CD4-positive, alpha-beta memory T cell (primary cell): ENCODE measurements at places on chromosomes 7 and 10. TPM values are rescaled to one million over a fixed set of nuclear protein-coding genes. Genes with fewer than 3 reads are reported as not detected.

- H3K27ac ChIP-seq: no peak overlapping the region
- H3K27me3 ChIP-seq: no peaks in the 10 kb centered on the region
- no peak for DNase-seq
- no peaks in the 10 kb centered on the region for H3K36me3 ChIP-seq
- H3K4me3 ChIP-seq: no peak overlapping the region
- no peaks in the 10 kb centered on the region for H3K4me1 ChIP-seq
These were observed 221.8 kb upstream of the KLF6 start for GRCh38 chr10:4006858-4007257.

- H3K27ac ChIP-seq: no peak overlapping the region
- no peak overlapping the region for H3K4me3 ChIP-seq
- no peaks in the 10 kb centered on the region for H3K36me3 ChIP-seq
- no peaks in the 10 kb centered on the region for H3K27me3 ChIP-seq
- no peak for DNase-seq
- no peaks in the 10 kb centered on the region for H3K4me1 ChIP-seq
These were observed 42.6 kb downstream of the FAM20C start for GRCh38 chr7:234708-235553.

DNA sequence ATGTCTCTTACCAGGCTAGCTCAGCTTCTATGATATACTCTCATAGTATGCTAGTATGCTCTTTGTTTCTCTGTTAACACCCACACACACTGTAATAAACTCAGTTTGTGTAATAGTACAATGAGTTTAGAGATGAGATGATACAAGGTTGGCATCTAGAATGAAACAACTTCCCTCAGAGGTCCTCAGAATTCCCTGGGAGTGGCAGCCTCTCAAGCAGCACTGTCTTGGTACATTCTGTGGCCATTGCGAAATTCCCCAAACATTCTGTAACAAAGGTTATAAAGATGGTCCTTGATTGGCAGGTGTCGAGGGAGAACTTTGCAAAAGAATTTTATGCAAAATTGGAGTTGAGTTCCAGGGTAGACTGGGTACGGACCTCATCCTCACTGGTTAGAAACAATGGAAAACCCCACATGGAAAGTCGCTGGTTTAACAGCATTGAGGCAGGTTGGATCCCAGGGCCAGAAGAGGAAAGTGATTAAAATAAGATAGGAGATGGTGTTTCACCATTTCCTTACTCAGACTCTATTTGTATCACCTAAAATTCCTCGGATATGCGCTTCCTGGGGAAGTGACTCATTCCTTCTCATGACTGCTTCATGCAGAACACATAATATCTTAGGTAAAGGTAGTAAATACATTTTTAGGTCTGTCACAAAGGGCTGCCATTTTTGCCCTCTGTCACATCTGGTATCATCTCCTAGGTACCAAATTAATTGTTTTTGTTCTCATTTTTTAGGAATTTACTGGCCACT lies 657.8 kb downstream of the SORCS1 start:
- no peaks in the 10 kb centered on the region for H3K4me1 ChIP-seq
- no peaks in the 10 kb centered on the region for H3K27me3 ChIP-seq
- no peak overlapping the region for H3K27ac ChIP-seq
- H3K36me3 ChIP-seq: no peaks in the 10 kb centered on the region

- no peaks in the 10 kb centered on the region for H3K36me3 ChIP-seq
- H3K4me3 ChIP-seq: no peak overlapping the region
- H3K4me1 ChIP-seq: peaks cover 68% of the 10 kb centered on the region
These were observed 63.3 kb downstream of the GSAP start for GRCh38 chr7:77352665-77353406.

DNA sequence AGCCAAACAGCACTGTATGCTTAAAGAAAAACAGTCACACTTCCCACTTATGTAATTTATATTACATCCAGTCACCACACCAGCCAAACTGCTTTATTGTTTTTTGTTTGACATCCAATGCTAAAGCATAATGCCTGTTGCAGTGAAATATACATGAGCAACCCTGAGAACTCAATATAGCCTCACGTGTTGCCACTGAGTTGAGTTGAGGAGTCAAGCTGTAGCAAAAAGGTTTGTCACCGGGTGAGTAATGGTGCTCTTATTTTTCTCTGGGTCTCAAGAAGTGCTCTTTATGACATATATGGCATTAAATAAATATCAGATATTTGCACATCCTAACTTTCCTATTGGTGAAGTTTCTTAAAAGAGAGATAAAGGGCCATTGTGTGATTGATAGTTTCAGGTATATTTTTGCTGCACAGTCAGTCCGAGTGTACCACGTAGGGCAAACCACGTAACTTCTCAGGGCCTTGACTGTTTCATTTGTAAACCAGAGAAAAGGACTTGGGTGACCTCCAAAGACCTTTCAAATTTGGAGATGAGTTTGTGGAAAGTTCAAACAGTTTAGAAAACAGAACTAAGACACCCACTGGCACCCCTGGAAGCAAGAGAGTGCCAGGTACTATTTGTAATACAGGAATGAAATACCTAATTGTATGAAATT lies 168.5 kb downstream of the CFTR start:
- no peaks in the 10 kb centered on the region for H3K27me3 ChIP-seq
- H3K36me3 ChIP-seq: no peaks in the 10 kb centered on the region
- no peak overlapping the region for H3K4me3 ChIP-seq
- no peaks in the 10 kb centered on the region for H3K4me1 ChIP-seq
- H3K27ac ChIP-seq: no peak overlapping the region

GRCh38 chr10:27701938-27702537 lies 43.6 kb downstream of the MKX start:
- H3K4me3 ChIP-seq: no peak overlapping the region
- no peak for DNase-seq
- no peaks in the 10 kb centered on the region for H3K36me3 ChIP-seq
- H3K4me1 ChIP-seq: no peaks in the 10 kb centered on the region
- no peak overlapping the region for H3K27ac ChIP-seq

DNA sequence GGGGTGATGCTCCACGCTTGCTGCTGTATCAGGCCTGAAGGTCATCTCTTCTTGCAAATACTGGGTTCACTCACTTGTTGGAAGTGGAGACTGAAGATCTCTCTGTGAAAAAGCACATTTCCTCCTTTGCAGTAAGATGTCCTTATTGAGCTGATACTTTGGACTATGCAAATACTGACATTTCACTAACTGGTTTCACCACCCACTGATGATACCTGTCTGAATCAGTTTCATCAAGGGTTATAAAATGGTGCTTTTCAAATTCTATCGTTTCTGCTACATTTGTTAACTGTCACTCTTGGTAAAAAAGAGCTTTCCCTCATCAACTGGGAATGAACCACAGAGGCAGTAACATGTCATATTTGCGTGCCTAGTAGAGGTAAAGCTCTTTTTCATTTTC lies 35.5 kb downstream of the RAB19 start:
- no peak overlapping the region for H3K4me3 ChIP-seq
- no peaks in the 10 kb centered on the region for H3K4me1 ChIP-seq
- no peaks in the 10 kb centered on the region for H3K36me3 ChIP-seq
- no peaks in the 10 kb centered on the region for H3K27me3 ChIP-seq

The PTPRZ1 gene
- not detected for total RNA-seq

The CUBN gene
- total RNA-seq: 10.9 TPM
